ENCODE measurements at places on chromosomes 2 and 18.
A peak's percentile ranks its signal among the peaks of the same experiment; 100 is the strongest.

DNA sequence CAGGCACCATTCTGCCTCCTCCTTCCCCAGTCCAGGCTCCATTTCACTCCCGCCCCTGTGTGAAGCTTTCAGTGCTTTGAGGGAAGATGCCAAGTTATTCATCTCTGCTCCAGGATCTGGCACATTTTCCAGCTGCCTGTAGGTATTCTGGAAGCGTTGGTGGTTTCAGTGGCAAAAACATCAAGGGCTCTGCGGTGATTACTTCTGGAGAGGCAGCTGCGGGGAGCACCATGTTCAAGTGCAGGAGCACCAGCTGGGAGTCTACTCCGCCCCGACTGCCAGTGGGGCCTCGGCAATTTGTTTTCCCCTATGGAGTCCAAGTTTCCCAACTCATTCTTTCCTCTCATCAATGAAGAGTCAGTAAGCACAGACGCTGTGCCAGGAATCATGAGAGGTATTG, 211.7 kb downstream of the CLIP4 start:
- DNase-seq: no peak

- peak; percentile 77 for DNase-seq
Measured at GRCh38 chr2:26033270-26033817, 540 bp upstream of the RAB10 start.

DNA sequence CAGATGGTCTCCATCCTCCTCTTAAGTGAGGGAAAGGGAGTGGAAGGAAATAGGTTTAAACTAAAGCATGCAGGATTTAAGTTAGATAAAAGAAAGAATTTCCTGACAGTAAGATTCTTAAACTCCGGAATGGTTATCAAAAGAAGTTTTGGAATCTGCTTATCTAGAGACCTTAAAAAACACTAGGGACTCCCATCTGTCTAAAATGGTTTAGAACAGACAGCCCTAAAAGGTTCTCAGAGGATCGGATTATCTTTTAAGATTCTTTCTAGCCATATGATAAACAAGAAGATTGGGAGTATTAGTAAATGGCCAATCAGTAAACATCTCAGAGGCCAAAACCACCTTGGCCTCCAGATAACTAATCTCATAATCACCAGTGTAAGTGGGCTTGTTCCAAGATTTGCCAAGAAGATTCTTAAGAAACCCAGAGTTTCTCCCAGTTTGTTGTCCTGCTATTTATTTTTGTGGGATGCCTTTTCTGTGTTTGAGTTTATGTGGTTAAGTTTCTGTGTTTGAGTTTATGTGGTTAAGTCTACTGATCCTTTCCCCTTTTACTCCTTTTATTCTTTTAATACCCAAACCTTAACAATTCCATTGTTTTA, 314.9 kb upstream of the NRP2 start:
- DNase-seq: no peak

DNA sequence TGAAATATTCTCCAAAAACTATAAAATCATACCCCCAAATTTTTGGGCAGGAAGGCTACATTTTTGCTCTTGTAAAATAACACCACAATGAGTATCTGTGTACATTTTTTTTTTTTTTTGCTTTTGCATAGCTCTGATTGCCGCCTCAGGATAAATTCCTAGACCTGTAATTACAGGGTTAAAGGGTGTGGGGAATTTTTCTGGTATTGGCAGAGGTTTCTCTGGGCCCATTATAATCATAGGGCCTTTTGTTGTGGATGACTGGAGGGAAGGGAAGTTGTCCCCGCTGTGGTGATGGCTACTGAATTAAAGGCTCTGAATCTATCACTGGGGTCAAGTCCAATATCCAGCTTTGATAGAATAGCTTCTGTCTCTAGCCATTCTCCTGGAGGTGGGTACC, 26.6 kb downstream of the CCDC195 start:
- DNase-seq: no peak

DNA sequence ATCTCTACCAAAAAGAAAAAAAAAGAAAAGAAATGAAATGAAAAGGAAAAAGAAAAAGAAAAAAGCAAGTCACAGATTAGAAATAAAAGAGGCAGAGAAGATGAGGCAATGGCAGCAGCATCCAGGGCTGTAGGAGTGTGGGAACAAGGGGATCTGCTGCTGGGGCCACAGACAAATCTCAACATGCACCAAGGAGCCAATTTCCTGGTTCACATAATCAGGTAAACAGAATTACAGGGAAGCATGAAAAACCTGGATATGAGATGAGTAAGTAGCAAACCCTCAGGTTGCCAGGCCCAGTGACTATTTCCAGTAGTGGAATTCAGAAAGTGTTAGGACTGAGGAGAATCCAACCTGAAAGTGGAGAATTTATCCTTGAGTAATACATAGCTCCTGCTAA, 77.4 kb upstream of the ARHGAP28 start:
- no peak for DNase-seq

DNA sequence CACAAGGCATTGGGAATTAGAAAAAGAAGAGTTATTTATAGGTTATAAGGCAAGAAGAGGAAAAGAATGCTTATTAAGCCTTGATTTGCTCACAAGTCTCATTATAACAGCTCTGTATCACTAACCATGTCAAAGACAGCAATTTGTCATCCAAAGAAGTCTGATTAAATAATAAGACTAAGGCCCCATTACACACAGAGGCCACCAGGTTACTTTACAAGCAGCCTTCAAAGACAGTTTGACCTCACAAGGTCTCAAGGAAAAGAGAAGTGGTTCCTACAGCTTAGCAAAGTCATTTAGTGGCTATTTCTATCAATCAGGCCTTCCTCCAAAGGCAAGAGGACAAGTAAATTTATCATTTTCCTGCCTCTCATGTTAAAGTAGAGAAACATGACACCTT, 188.5 kb downstream of the MBD2 start:
- no peak for DNase-seq
